ENCODE measurements at places on chromosomes 5 and 9. TPM values are rescaled to one million over a fixed set of nuclear protein-coding genes. Genes with fewer than 3 reads are reported as not detected.

Gene SAPCD2
- 1.2 TPM for polyA plus RNA-seq

Gene ENTPD2
- 0.52 TPM for polyA plus RNA-seq

Gene PIP5K1B
- polyA plus RNA-seq = 0.05 TPM

Gene IL3
- polyA plus RNA-seq = not detected

Gene MAN1B1
- 48.2 TPM for polyA plus RNA-seq

Gene DMAC1
- polyA plus RNA-seq = 71.4 TPM

Gene SLCO6A1
- polyA plus RNA-seq = not detected

Gene DPYSL3
- polyA plus RNA-seq = 5.8 TPM

Gene NUDCD2
- 5.5 TPM for polyA plus RNA-seq

Gene NTRK2
- 0.08 TPM for polyA plus RNA-seq

DNA sequence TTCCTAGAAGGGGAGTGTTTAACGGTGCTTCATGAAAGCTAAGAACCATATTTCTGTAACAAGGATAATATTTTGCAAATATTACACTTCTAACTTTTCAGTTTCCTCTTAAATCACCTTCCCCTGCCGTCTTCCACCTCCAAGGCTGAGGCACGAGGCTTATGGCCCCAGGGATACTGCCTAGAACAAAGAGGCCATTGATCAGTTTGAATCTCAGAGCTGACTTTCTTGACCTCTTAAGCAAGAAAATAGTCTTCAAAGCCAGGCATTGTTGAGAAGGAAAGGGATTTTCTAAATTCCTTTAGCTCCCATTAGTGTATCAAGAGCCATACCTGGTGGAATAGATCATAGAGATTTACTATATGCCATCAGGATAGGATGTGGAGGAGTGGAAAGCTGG, 566.2 kb downstream of the BNC2 start:
- no peak for DNase-seq

DNA sequence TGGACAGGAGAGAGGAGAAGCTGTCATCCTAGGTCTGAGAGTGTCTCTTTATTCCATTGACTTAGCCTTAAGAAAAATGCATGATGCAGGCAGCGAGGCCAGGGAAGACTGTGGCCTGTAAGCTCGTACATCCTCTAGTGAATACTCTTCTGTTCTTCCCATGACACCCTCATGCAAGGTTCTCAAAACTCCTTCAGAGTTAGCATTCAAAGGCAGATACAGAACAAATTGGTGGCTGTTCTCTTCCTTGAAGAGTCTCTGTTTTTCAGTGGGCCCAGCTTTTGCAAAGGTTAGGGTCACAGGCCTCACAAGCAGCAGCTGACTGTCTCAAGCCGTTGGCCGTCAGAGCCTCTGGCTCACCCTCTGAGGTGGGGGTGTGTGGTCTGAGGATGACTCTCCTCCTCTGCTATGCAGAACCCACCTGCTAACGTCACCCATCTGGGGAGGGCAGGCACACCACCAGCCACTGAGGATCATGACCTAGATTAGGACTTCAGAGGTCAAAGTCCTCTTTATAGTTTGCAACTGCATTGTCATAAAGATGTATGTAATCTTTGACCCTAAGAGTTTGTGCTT, 15.1 kb downstream of the ADCY2 start:
- no peak for DNase-seq

DNA sequence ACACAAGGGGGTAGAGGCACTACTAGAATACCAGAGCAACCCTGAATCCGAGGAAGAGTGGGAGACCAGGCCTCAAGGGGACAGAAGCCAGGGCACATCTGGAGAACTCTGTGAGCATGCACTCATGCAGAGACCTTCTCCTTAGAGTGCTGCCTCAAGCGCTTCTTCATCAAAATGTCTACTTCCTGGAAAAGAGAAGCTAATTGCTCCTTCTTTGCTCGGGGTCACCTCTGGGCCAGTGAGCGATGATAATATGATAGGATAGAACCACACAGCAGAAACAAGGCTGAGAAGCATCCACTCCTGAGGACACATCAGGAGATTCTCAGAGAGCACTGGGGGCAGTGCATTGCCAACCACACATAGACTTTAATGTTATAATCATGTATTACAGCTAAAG, 23.7 kb upstream of the LMNB1 start:
- DNase-seq = no peak

DNA sequence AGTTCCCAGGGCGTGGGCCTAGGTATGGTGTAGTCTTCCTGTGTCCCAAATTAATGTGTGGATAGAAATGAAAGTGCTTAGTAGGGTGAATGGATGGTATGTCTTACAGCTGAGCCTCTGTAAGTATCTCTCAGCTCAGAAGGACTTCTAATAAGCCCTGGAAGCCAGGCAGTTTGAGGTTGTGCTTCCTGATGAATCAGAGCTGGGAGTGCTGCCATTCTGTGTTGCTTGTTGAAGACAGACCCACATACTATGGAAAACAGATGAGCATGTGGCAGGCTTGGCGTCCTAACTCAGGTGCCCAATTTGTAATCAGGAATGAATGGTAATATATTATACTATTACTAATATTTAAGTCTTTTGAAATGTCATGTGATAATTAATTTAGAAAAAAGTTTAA, 69.8 kb downstream of the CMYA5 start:
- no peak for DNase-seq

- no peak for DNase-seq
These were observed 36.2 kb downstream of the STC2 start for GRCh38 chr5:173291722-173292658.

DNA sequence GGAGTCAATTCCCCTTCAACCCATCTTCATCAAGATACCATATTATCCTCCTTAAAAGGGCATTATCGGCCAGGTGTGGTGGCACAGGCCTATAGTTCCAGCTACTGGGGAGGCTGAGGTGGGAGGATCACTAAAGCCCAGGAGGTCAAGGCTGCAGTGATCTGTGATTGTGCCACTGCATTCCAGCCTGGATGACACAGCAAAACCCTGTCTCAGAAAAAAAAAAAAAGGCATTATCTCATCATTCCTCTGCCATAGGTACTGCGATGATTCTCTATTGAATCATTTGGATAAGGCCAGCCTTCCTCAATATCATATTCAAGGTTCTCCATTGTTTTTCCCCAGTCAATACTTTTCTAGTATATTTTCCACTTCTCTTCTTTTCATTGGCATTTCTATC, 39.2 kb upstream of the RAB3C start:
- DNase-seq = no peak

DNA sequence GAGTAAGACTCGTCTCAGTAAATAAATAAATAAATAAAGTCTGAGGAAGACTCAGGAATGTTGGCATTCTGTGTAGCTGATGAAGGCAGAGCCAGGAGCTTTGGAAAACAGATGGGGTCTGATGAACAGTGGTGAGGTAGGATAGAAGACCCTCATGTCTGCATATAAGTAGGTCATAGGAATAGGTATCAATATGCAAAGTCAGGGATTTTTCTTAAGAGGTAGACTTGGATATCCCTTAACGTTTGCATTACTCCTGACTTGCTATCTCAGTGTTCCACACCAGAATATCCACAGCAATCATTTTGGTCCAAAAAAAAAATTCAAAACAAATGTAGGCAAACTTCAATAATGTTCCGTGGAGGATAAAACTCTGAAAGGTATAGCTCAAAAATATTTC, 31.3 kb upstream of the ZFYVE16 start:
- DNase-seq = no peak

DNA sequence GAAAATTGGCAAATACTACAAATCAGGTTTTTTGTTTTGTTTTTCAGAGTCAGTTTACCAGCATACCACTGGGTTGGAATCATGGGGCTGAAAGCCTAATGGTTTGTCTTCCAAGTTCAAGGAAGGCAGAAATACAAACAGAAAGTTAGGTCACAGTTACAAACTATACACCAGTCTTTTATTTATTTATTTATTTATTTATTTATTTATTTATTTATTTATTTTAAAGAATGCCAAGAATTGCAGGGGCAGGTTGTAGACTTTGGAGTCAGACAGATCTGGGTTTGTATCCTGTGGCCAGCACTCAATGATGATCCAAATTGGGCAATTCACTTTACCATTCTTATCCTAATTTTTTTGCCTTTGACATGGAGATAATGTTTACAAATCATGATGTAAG, 353.9 kb downstream of the ASTN2 start:
- DNase-seq = no peak

GRCh38 chr9:2567922-2568321, 53.7 kb upstream of the VLDLR start:
- no peak for DNase-seq

GRCh38 chr5:34833976-34834793, 4.8 kb upstream of the TTC23L start:
- no peak for DNase-seq

DNA sequence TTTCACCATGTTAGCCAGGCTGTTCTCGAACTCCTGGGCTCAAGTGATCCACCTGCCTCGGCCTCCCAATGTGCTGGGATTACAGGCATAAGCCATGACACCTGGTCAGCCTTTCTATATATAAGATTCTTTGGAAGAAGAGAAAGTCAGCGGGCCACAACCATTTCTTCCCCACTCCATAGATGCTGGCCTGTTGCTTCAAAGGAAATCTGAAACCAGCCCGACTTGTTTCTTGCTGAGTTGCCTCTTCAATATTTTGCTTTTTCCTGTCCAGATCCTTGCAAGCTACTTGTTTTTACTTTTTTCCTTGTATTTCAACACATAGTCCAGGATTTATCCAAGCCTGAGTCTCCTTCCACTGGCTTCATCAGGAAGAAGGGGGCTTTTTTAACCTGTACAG, 219.5 kb downstream of the CDK5RAP2 start:
- no peak for DNase-seq

DNA sequence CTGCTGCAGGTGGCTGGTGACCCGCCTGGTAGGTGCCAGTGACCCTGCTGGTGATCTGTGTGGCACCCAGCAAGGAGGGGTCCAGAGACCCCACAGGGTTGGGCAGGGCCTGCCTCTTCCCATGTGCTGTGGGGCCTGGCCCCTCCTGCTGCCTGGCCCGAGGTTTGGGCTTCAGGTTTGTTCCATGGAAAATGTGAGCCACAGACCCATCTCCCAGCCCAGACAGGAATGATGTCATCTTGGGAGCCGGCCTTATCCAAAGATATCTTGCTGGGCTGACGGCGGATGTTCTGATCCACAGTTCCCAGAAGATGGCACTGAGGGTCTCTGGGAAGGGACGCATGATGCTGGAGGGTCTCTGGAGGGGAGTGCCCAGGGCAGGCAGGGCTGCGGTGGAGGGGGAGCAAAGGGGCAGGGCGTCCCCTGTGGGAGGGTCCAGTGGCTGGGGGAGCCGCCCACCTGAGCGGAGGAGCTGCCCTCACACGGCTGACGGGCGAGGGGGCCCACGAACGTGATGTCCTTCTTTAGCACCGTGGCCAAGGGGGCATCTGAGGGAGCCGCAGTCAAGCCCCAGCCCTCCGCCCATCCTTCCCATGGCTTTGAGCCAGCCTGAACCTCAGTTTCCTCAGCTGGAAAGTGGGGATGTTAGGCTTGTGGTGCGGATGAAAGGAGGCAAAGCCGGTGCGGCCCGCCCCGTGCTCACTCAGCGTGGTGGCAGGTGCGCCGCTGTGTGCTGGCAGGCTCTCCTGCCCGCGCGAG, 68.1 kb downstream of the COL5A1 start:
- no peak for DNase-seq

GRCh38 chr9:23622396-23622795, 203.6 kb downstream of the ELAVL2 start:
- no peak for DNase-seq

GRCh38 chr5:37716405-37716804, 123.4 kb downstream of the GDNF start:
- no peak for DNase-seq

Data from keratinocyte (primary cell).